ENCODE measurements at places on chromosomes 2 and 18.

DNA sequence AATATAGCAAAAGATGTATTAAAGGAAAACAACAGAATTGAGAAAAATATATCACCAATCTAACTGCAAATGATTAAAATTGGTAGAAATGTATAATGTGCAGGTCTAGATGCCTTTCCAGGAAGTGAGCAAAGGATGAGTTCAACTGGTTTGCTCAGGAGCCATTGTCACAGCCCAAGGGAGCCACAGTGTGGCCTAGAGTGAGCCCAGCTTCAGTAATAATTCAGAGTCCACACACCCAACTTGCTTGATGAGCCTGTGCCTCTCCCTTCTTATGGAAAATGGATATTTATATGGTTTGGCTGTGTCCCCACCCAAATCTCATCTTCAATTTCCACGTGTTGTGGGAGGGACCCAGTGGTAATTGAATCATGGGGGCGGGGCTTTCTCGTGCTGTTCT lies 92.2 kb upstream of the ASAP2 start:
- no peak for DNase-seq

- peak; percentile 58 for DNase-seq
These were observed 627 bp downstream of the CDCA7 start for GRCh38 chr2:173355132-173355865.

DNA sequence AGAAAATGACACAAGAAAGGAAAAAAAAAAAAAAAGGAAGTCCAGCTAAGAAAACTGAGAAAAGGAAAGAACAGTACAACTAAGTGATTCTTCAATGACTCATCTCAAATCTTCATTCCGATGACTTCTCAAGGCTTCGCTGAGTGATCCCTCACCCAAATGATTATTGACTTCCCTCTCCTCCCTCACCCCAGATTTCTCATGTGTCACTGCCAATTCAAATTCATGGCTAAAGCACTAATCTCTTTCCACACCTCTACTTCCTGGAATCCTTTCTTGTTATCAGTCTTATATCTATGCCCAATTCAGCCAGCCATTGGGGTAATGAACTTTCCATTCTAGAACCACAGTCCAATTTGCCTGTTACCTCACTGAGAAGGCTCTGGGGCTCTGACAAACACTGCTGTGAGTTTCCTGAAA lies 7.2 kb upstream of the ABCB11 start:
- DNase-seq: peak; percentile 18

- no peak for DNase-seq
These were observed 3.0 kb upstream of the SIX3 start for GRCh38 chr2:44938287-44939105.

GRCh38 chr2:16102976-16103380 lies 162.6 kb downstream of the MYCN start:
- DNase-seq: no peak

DNA sequence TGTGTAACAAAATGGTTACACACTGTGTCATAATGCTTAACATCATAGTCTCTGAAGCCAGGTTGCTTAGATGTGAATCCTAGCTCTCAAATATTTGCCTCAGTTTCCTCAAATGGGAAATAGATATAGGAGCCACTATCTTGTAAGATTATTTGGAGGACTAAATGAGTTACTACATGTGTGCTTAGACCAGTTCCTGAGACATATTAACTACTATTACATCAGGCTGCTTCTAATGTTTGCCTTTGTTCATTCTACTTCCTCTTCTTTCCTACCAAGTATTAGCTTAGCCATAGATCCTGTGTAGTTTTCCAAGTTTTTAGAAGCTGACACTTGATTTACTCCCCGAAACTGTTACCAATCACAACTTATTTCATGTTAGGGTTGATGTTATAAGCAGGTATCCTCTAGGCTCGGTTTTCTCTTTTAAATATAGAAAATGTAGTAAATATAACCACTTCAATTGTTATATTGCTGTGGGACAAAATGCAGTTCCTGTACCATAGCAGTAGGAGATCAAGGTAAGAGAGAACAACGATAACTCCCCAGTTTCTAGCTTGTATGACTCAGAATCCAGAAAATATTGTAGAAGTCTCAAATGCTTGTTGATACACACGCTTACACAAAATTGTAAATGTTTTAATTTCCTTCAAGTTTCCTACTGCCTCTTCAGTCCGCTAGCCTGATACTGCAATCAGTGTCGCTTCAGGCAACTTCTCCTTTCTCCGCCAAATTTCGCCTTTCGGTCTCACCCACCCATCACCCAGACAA lies 751 bp upstream of the DNAJC10 start:
- DNase-seq: no peak

DNA sequence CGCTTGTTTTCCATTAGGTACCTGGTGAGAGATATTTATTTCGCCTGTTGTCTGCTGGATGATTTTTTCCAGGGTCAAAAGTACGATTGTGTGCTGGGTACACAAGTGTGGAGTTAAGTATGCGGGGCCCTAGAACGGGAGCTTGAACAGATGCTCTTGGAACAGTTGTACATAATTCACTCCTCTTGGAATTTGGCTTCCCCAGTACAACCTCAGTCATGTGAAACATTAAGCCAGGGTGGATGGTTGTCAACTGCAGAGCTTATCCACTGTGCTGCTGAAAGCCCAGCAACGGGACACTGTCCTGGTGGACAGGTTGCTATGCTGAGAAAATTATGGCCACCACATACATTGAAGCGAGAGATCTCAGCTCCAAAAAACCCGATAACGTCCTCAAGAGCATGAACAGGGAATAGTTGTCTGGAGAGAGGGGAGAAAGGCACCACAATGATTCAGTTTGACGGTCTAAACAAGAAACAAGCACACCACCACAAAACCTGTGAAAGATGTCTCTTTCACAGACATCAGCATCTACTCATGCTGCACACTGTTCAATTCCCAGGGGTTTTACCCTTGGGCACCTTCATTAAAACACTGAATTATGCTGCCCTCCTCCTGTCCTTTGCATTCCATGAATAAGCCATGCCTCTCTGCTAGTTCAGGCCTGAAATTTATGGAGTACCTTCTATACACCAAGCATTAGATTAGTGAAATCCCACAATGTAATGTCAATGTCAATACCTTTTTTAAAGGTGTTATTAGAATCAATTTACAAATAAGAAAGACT lies 176.8 kb upstream of the TRIB2 start:
- DNase-seq: no peak

- no peak for DNase-seq
These were observed 94.0 kb upstream of the ITGA4 start for GRCh38 chr2:181363164-181363563.

GRCh38 chr2:19349911-19350677 lies 8.3 kb downstream of the OSR1 start:
- DNase-seq: peak; percentile 62

- no peak for DNase-seq
These were observed 6.9 kb upstream of the NEDD4L start for GRCh38 chr18:58037163-58037562.

DNA sequence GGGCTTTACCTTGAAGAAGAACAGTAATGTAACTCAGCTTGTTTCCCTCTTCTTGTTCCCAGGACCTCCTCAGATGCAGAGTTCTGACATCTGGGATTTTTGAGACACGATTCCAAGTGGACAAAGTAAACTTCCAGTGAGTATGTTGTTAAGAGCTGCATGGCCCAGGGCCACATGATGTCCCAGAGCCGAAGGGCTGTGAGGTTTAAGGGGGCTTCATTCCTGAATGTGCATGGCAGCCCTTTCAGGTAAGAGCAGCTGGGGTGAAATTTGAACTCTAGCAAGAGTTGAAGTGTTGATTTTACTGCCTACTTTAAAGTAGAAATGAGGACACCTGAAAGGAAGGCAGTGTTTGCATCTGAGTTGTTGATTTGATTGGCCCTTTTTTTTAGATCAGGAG lies 13.3 kb downstream of the CHMP1B start:
- no peak for DNase-seq

DNA sequence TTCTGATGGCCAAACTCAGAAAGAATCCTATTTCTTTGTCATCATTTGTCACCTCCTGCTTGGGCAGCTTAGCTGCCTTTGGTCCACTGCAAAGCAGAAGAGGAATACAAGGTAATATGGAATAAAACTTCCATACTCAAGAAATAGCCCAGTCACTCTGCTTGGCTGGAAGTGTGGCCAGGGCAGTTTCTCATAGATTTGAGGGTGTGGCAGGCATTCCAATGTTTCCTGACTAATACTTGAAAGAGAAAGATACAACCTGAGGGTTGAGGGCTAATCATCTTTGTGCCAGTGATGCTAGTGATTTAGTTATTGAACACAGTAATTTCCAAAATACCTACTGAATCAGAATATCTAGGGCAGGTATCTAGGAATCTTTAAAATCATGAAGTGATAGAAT lies 83.1 kb downstream of the FAM161A start:
- no peak for DNase-seq

- DNase-seq: no peak
These were observed 27.6 kb downstream of the TMEM185B start for GRCh38 chr2:120195553-120195952.

- peak; percentile 12 for DNase-seq
These were observed 36.0 kb downstream of the PHLPP1 start for GRCh38 chr18:62751341-62751821.

DNA sequence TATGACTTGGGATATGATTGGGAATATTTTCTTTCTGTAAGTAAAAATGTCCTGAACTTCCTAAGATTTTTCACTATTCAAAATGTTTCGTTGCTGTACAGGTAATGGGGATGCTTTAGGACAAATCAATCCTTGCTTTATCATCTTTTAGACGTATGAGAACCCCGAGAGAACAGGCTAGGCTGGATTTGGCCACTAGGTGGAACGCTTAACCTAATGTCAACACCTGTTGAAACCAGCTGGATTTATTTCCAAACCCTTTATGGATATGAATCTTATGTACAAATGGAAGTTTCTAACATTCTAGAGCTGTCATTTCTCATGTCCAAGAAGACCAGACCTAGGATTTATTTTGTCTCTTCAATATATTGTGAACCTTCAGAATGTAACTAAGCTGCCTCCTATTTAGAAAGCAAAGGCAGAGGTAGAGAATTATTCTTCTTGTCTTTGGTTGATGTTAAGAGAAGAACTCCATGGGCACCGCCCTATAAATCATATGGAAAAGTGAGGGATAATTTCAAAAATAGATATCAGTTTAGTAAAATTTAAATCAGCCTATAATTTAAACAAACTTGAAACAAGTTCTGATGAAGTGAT lies 96.7 kb downstream of the PMAIP1 start:
- DNase-seq: peak; percentile 16

- DNase-seq: no peak
These were observed 871.9 kb downstream of the TSN start for GRCh38 chr2:122627388-122627787.

- DNase-seq: no peak
These were observed 91.8 kb upstream of the KLF7 start for GRCh38 chr2:207257251-207258250.

- no peak for DNase-seq
These were observed 37.5 kb upstream of the SERPINB2 start for GRCh38 chr18:63850020-63850419.

GRCh38 chr18:13661051-13661778 lies 65.1 kb downstream of the FAM210A start:
- no peak for DNase-seq

GRCh38 chr2:45209302-45209701 lies 200.1 kb upstream of the SIX2 start:
- DNase-seq: no peak

DNA sequence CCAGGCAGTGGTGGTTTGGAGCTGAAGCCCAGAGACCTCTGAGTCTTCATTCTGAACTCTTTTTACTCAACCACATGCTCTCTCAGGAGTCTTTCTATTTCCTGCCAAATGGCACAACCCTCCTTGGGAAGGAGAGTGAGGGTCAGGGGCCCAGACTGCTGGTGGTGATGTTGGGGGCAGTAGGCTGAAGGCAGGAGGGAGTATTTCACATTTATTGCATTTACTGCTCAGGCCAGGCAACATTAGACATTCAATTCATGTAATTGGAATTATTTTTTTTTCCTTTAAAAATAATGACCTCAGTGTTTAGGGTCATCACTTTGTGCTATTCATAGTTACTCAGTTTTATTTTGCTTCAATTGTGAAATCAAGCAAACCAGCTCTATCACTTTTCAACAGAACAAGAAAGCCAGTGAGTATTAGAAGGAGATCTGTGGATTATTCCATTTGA lies 311.3 kb upstream of the NT5C1B start:
- DNase-seq: peak; percentile 32

GRCh38 chr18:30999186-30999585 lies 43.4 kb downstream of the DSC3 start:
- no peak for DNase-seq

All from hepatic stellate cell (primary cell).